ENCODE measurements at places on chromosomes 7 and 10.
A peak's percentile ranks its signal among the peaks of the same experiment; 100 is the strongest.

GRCh38 chr7:48170506-48170905 is 752 bp upstream of the ABCA13 start:
- no peak for DNase-seq

DNA sequence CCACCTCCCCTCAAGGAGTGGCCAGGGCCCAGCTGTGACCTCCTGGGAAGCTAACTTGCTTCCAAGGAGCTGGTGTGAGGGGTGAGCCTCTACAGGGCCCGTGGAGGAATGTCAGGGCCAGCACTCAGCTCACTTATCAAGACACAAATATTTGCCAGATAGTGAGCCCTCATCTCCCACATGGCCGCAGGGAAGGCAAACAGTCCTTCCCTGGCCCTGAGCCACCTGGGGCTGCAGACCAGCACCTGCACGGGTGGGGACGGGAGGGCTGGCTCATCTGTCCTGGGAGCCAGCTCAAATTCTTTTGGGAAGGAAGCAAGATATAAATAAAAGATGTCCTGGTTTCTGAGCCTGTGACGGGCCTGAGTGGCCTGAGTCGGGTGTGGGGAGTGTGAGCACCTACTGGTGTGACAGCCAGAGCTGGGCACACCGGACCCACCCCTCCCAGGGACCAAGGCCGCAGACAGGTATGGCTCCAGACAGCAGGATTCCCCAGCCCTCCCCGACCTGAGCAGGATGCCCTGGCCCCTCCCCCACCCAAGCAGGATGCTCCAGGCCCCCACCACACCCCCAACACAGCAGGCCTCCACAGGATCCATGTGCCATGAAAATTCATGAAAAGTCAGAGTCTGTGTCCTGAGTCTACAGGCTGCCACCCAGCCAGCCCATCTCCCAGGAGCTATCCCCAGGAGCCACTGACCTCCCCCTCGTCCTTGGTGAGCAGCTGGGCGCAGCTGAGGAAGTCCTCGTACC is 148.0 kb downstream of the MAPK8 start:
- no peak for DNase-seq

GRCh38 chr10:100723770-100724530 is 21.4 kb upstream of the PAX2 start:
- DNase-seq: no peak

DNA sequence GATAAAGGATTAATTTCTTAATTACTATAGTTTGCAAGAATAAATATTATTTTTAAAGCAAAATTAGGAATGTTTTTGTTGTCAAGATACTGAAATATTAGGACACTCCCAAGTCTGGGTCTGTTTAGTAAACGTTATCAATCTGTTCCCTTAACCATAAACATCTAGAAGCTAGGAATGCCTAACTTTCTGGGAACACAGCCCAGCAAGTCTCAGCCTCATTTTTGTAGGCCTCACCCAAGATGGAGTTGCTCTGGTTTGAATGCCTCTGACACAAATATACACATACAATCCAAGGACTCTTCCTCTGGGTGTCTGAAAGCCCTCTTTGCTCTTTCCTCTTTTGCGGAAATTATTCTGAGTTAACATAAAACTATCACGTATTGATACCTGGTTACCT is 487.4 kb upstream of the CELF2 start:
- no peak for DNase-seq

DNA sequence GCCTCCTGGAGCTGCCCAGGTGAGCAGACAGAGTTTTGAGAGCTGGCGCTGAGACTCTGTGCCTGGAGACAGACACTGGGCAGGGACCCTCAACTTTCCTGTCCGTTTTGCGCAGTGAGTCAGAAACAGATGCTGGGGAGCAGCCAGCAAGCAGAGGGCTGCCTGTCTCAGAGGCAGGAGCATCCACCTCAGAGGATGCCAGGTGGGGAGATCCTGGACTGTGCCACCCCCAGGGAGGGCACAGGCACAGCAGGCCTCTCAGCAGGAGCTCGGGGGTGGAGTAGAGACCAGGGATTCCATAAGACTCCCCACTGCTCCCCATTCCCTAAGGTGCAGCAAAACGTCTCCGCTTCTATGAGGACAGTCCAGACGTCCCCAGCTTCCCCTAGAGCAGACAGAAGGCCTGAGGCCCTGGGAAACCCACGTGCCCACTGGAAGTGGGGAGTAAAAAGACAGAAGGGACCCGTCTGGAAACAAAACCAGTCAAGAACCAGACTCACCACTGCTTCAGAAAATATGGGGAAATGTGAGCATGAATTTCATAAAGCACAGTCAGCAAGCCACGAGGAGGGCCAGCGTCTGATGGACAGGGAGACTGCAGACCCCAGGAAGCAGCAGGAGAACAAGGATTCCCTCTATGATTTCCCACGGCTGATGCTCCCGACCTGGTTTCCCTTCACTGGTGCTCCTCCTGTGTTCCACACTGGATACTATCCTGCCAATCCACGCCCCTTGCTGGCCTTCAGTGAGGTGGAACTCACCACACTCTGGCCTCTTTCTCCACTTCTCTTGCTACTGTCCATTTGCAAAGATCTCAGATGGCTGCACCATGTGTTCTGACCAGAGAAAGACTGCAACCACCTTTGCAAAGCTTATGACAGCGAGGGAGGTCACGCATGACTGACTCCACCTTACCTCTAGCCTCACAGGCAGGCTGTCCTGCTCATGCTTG is 151.3 kb upstream of the FAM20C start:
- DNase-seq: no peak

DNA sequence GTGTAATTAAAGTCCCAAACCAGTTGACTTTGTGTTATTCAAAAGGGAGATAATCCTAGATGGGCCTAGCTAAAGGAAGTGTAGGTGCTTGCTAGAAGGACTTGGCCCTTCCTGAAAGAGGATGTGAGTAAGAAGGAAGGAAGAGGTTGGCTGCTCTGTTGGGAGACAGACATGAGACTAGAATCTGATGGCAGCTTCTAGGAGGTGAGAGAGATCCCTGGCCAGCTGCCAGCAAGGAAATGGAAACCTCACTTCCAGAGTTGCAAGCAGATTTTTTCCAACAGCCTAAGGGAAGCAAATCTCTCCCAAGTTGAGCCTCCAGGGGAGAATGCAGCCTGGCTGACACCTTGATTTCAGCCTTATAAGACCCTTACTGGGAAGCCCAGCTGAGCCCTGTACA is 368.4 kb upstream of the ZMIZ1 start:
- no peak for DNase-seq

DNA sequence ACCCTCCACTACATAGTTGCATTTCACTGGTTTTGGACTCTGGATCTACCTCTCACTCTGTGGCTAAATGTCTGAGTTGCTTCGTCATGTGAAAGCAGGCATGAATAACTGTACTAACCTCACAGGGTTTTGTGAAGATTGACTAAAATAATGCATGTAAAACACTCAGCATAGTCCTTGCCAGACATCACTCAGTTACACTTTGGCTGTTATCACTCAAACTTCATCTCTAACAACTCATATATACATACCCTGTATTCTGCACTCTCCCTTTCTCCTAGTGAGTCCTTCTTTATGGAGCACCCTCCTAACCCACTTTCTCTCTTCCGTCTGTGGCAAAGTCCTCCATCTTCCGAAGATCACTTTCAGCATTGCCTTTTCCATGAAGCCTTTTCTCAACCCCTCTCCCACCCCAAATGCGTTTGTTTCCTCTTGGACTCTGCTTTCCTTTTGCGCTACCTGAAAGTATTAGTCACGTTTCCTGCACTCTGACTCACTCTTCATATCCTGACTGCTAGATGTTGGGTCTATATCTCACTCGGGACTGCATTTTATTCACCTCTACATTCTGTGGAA is 72.6 kb downstream of the OSBPL3 start:
- DNase-seq: no peak

DNA sequence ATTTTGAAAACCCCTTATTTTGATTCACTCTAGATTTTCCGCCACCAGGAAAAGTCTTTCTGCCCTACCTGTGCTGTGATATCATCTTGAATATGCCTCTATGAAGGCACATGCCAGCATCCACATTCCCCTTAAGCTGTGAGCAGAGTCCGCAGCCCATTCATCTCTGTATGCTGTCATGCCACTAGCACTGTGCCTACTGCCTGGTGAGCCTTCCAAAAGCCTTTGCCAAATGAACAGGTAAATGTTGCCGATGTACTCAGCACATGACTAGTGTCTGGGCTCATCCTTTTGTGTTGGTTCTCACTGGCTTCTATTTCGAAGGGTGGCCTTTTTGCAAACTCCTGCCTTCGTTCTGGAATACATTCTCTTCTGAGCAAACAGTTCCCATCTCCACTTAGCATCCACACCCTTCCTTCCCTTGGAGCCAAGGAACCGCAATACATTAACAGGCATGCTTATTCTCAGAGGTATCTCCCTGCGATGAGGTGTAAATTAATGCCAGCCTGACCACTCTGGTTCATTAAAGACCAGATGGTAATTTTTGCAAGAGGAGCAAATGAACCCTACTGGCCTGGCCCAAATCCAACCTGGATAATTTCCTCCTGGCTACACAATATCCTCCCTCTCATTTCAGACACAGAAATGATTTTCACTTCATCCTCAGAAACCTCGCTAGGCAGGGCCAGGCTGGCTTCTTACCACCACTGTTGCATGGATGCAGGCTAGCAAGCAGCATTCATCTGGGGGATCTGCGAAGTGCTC is 339.7 kb upstream of the NFE2L3 start:
- DNase-seq: no peak

- no peak for DNase-seq
Measured at GRCh38 chr10:129039406-129040370, 427.4 kb upstream of the MGMT start.

DNA sequence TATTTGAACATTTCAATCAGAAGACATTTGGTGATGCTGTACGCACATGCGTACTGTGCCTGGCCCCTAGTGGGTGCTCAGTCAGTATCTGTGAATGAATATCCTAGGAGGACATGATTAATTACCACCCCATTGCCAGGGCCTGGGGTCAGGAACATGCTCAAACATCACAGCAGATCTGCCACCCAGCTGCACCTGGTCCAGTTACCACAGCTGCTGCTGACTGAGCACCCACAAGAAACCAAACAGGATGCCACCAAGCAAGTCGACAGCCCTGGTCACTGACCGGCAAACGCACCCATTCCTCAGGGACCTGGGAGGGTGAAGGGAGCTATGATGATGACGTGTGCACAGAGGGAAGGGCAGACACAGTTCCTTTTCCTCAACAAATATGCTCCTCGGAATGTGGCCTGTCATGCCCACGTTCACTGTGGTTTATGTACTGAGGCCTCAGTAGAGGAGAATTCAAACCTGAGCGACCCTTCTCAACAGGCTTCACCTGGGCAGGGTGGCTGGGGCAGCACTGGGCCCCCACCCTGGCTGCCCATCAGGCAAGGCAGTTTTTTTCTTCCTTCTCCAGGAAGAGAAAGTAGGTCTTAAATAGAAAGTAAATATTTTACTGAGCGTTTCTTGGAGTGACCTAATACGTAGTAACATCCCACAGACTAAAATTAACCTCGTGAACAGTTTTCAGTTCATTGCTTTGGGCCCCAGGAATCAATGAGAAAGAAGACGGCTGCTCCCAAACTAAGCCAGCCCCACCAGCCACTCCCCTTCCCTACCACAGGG is 13.4 kb downstream of the CTBP2 start:
- peak; percentile 43 for DNase-seq

DNA sequence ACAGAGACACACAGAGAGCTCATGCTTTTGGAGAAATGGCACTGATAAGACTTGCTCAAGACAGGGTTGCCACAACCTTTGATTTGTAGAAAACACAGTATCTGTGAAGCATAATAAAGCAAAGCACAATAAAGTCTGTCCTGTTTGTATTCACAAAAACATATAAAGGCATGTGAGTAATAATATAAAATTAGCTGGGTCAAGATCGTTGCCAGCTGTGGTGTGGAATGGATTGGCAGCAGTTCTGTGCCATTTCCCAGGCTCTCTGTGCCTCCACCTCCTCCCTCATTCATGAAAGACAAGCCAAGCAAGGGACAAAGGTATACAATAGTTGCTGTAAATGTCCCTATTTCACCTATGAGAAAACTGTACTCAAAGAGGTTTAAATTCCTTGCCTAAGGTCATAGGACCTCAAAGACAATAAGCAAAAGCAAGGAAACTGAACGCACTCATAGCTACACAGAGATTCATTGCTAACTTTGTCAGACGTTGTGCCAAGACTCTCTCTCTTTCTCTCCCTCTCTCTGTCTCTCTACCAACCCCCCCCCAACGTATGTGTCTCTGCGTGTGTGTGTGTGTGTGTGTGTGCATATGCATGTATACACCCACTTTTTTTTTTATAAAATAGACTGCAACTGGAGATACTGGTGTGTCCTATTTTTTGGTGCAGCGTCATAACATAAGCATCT is 31.8 kb downstream of the CHST3 start:
- no peak for DNase-seq

GRCh38 chr10:51230887-51231585 is 156.7 kb downstream of the PRKG1 start:
- DNase-seq: no peak

DNA sequence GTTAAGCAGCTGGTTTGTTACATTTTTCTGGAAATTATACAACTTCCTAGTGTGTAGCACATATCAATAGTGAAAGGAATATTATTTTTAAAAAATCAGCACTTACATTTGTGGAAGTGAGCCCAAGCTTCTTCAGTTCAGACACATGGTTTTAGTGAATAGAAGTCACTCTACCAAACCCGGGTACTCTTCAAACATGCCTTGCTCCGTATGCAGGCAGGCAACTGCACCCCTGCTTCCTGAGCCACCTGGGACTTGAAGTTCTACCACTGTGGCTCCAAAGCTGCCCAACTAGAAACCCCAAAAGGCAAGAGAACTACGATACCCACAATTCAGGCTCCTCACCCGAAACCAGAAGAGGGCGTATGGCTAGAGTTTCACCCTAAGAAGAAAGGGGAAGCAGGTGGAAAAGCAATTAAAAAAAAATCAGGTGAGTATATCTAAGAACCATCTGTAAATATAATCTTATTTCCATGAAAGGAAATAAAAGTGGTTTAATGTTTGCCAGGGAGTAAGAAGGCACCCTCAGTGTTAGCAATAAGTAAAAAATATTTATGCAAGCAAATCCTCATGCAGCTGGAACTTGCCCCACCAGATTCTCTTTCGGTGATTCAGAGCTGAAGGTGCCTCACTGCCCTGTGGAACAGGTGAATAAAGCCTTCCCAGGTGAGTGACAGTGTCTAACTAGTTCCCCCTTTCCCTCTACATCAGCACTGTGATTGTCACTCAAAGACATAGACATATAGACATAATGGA is at the start of gene MACC1:
Gene MACC1, minus strand, starts transcription at position 192 of the 756 bp plus-strand sequence. CDS start 55,522 bp downstream, outside the sequence.
- peak; percentile 46 for DNase-seq

DNA sequence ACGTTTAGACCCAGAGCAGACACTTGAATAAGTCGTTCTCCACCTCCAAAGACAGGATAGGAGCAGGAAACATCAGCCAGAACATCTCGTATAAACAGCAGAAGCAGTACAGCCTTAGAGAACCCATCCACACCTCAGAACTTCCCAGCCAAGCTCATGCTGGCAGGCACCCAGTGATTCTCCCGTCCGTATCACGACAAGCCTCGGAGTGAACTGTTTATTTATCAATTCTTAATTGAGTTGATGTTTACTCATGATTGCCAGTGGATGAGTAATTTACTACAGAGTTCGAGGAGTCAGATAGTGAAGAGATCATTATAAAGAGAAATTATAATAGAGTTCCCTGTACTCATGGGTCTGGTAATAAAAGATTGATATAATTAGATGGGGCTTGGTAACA is 811.5 kb downstream of the LRMDA start:
- DNase-seq: no peak
